Posterior vena cava (tissue), 2 donors: ENCODE measurements at places on chromosomes 6 and 20. TPM values are rescaled to one million over a fixed set of nuclear protein-coding genes. Genes with fewer than 3 reads are reported as not detected.
A peak's percentile ranks its signal among the peaks of the same experiment; 100 is the strongest.

GRCh38 chr6:147382945-147383554 lies 125.4 kb upstream of the SAMD5 start:
- DNase-seq, result no peak

DNA sequence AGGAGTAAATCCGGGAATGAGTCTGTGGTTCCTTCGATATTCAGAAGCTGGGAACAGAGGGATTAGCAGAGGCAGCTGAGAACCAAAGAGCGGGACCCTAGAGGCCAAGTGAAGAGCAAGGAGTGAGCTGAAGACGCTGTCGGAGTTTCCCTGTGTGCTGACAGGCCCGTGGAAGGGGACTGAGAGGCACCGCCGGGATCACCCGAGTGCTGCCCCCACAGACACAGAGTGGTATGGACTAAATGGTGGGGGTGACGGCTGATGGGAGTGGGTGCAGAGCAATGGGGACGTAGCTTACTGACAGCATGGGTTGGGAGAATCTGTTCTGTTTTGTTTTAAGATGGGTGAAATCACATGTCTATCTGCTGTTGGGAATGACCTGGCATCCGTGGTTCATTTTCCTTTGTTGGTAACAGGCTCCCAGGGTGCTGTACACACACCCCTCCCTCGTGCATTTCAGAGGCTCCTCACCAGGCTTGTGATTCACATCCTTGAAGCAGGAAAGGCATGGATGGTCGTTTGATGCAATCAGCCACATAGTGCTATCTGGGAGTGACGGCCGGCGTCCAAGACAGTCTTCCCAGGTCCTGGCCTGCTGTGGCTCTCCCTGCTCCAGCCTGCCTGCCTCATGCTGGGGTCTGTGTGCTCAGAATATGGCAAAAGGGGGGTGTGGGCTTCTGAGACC lies 97.4 kb downstream of the THBS2 start:
- peak; percentile 84 for DNase-seq

Gene CST2
- total RNA-seq, result not detected

Gene MTCH1
- 150 TPM for total RNA-seq

Gene NHLRC1
- total RNA-seq, result 1.9 TPM
